ENCODE measurements at places on chromosomes 1 and 21.

DNA sequence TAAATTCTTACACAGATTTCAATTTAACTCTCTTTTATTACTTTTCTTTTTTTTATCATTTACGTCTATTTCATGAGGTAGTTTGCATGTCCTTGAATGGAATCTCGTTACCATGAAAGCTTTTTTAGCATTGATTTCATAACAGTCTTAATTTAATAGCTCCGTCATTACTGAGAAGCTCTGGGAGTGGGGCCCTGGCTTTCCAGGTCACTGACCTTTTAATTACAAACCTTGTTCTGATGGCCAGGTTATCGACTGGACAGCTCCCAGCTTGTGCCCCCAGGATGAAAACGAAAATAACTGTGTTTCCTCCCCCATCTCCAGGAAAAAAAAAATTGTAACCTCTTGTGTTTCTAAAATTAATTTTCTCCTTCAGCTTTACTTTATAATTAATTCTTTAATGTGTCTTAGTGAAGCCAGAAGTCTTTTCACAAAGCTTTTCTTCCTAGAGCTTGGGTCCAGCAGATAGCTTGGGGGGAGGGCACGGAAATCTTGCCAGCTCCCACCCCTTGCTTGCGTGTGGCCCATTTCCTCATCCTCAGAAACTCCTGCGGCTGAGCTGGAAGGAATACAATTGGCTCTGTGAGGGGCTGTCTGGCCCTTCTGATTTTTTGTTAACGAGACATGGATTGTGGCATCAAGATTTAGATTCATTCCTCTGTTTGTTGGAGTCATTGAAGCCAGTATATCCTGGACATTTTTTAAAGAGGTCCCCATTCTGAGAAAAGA, 65.7 kb downstream of the PEX14 start:
- no peak for DNase-seq

DNA sequence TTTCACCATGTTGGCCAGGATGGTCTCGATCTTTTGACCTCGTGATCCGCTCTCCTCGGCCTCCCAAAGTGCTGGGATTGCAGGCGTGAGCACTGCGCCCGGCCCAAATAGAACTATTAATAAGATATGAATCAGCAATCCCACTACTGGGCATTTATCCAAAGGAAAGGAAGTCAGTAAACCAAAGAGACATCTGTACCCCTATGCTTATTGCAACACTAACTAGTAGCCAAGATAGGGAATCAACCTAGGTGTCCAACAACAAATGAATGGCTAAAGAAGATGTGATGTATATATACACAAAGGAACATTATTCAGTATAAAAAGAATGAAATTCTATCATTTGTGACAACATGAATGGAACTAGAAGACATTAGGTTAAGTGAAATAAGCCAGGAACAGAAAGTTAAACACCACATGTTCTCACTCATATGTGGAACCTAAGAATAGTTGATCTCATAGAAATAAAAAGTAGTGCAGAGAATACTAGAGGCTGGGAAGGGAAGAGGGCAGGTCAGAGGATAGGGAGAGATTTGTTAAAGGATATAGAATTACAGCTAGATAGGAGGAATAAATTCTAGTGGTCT, 48.8 kb downstream of the XPR1 start:
- DNase-seq = no peak

GRCh38 chr1:109113590-109114341, at the start of gene ELAPOR1:
Gene ELAPOR1 (plus strand): TSS chr1:109114115. CDS start chr1:109114184, 69 bp downstream.
- DNase-seq = no peak

DNA sequence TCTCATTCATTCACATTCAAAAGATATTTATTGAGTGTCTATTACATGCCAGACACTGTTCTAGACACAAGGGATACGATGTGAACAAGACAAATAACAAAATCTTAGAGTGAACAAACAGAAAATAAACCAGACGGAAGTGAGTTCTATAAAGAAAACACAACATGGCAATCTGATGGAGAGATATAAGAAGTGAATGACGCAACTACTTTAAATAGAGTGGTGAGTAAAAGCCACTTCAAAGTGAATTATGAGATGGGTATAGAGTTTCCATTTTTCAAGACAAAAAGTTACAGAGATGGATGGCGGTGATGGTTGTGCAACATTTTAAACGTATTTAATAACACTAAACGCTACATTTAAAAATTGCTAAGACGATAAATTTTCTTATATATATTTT, 75.4 kb downstream of the CEP170 start:
- no peak for DNase-seq

DNA sequence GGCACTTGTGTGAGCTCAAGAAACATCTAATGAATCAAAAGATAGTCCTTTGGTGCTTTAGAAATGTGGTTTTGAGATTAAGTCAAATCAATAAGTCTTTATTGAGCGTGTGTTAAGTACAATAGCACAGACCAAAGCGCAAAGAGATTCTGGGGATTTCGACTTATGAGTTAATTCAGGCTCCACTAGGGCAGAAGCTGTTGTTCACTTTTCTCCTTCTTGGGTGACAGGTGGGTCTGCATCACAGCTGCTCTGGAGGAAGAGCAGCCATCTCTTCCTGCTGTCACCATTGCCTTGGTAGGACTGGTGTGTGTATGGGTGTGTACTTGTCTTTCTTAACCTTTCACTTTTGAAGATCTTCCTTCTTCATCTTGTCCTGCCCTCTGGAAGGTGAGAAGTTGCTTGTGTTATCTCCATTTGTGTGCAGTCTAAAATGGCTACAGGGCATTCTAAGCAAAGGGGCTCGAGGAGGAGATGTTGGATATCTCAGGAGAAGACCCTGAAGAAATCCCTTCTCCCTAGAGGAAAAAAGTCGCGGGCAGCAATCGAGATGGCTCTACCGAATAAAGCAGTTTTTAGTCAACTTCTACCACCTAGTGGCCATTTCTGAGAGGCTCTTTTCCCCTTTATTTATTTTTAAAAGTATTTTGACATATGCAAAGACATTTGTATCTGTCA, 22.9 kb upstream of the DISC1 start:
- DNase-seq = no peak

- DNase-seq = no peak
Measured at GRCh38 chr1:156065871-156066270, 4.9 kb downstream of the RAB25 start.

DNA sequence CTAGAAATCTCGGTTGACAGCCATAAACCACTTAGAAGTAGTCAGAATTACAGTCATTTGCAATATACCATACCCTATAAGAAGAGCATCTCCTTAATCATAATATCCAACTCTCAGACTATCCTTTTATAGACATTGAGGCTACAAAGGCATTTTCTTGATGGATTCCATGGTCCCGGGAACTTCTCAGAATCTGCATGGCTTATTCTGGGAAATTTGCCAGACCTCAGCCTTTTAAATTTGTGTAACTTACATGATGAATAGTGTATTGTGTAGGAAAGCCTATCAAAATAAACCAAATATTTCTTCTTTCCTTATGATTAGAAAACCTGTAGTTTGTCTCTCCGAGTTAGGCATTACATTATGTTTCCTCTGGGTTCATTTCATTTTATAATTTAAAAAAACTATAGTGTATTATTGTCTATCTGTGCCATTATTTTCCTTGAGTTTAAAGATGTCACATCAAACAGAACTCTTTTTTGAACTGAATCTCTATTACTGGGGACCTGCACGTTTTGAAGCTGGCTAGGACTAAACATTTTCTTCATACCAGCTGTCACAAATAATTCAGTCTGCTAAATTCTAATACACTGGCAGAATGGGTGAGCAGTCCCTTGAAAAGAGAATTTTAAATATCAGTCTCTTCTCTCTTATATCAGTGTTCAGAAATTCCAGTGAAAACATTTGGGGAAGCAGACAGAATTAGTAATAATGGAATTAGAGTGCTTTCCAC, 102.9 kb downstream of the GABPA start:
- no peak for DNase-seq

- no peak for DNase-seq
Measured at GRCh38 chr1:76053021-76053420, 21.5 kb upstream of the ST6GALNAC3 start.

DNA sequence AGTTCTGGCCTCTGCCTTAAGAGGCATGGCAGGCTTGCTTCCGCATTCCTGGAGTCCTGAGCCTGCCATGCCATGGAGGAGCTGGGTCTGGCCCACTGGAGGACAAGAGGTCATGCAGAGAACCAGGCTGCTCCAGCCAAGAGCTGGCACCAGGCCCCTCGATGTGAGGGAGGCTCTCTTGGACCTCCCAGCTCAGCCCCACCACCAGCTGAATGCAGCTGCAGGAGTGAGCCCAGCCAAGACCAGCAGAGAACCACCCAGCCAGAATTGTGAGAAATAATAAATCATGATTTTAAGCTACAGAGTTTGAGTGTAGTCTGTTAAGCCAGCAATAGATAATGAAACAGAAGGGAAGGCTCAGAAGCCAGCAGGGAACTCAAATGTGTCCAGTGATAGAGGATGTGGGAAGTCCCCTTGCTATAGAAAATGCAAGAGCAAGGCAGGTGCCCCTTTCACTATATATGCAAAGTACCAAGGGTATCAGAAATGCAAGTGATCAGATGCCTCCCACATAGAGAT, 118.4 kb downstream of the HIVEP3 start:
- DNase-seq = no peak

DNA sequence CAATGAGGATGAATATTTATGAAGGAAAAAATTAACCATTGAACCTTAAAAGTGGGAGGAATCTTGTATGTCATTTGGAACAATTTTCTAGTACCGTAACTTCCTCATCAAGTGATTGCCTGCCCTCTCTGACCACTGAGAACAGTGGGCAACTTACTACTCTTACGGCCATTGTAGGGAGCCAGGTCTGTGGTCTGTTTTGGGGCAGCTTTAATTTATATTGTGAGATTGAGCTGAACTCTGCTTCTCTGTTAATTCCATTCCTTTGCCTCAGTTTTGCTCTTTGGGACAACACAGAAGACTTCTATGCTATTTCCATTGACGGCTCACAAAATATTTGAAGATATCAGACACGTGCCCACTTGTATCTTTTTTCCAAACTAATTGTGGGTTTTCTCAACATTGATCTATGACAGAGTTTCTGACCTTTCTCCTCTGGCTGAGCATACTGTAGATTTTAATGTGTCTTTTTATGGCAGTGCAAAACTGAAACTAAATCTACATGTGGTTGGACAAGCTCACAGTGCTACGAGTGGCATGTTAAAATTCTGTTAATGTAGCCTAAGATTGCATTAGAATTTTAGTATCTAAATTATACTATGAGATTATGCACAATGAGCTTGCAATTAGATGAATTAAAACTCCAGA, 27.8 kb upstream of the ZNF281 start:
- DNase-seq = no peak

GRCh38 chr1:233459470-233459945, 132.0 kb downstream of the MAP3K21 start:
- no peak for DNase-seq

DNA sequence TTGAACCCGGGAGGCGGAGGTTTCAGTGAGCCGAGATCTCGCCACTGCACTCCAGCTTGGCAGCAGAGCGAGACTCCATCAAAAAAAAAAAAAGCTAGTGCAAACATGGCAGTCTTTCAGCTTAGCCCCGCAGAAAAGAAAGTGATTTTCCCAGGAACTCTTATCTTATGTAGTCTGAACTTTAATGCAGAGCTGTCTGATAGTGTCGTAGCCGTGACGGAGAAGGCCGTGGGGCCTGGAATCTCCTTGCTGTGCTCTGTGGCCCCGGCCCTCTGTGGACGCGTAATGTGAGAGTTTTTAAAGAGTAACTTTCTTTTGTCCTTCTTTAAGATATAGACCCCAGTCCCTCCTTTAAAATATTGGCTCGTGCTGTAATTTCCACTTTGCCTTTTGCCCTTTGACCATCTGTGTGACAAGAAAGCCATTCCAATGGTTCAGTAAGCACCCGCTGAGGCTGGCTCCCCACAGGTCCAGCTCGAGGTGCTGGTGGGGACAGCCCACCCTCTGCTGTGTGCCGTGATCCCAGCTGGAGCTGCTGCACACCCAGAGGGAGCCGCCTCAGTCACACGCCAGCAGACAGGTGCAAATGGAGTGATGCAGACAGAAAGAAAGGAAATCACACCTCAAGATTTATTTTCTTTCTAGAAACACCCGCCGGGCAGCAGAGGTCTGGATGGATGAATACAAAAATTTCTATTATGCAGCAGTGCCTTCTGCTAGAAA, 164.0 kb downstream of the PGBD5 start:
- no peak for DNase-seq

DNA sequence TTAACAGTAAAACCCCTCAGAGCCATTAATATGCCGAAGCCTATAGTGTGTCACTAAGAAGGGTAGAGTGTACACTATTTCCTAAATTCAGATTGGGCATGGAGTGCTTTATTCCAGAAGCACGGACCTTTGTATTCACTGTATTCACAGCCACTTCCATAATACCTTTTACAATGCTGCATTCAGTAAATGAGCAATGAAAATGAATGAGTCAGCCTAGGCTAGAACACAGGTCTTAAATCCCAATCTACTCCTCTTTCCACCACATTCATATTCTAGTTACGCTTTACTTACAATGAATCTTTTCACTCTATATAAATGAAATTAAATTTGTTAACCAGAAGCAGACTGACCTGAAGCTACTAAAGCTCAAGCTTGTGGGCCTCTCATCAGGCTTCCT, 13.0 kb upstream of the GORAB start:
- no peak for DNase-seq

GRCh38 chr1:186643614-186644013, 36.6 kb downstream of the PTGS2 start:
- DNase-seq = no peak

GRCh38 chr1:33512226-33513011, 40.0 kb downstream of the ZSCAN20 start:
- DNase-seq = no peak

GRCh38 chr1:13781907-13782633, 82.1 kb downstream of the PRDM2 start:
- no peak for DNase-seq

GRCh38 chr1:35573198-35574124, at the start of gene TFAP2E:
Gene TFAP2E (plus strand): TSS chr1:35573314. CDS start chr1:35573578, 264 bp downstream.
- no peak for DNase-seq

DNA sequence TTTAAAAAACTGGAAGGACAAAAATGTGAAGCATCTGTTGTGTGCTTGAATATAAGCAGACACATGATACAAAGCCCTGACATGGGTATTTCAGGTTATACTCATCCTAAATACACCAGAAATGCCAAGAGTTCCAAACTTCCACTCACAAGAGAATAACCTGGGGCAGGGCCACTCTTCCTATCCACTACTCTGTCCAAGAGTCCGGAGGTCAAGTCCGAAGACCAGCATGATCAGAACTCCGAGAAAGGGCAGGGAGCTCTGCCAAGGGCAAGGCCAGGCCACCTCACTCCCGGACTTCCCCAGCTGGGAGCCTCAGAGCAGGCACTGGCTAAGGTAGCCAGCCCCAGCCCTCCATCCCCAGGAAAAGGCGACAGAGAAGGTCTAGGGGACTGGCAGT, 37.5 kb downstream of the HLCS start:
- DNase-seq = no peak

DNA sequence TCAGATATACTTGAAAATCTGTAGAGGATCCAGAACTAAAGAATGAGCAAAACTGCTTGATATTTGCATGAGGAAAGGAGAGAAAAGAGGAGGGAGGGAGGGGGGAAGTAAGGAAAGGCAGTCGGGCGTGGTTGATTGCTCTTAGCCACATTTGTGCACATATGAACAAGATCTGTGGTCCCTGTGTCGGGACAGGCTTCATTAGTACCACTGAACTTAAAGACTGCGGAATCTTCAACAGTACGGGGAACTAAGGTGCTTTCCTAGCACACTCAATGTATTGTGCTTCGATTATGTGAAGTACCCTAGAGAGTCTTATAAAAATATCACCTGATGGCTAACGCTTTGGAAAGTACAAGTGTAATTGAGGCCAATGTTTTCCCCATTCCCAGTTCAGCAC, 59.9 kb downstream of the ZBTB18 start:
- no peak for DNase-seq

All from chondrocyte (in vitro differentiated cells).